Vagina (tissue), 2 donors: ENCODE measurements at places on chromosomes 1 and 21. TPM values are rescaled to one million over a fixed set of nuclear protein-coding genes. Genes with fewer than 3 reads are reported as not detected.

The TMEM240 gene
- 3.9 TPM for total RNA-seq

The SYCP1 gene
- total RNA-seq: not detected

The FCRLB gene
- not detected for total RNA-seq

The GPR161 gene
- total RNA-seq: 15.7 TPM

The PADI1 gene
- 46.4 TPM for total RNA-seq

The SLC45A3 gene
- 0.25 TPM for total RNA-seq

- H3K27me3 ChIP-seq: no peaks in the 10 kb centered on the region
- H3K27ac ChIP-seq: no peak overlapping the region
- DNase-seq: no peak
- no peaks in the 10 kb centered on the region for H3K4me1 ChIP-seq
These were observed 37.6 kb upstream of the BTG3 start for GRCh38 chr21:17650292-17650691.

- no peak overlapping the region for H3K4me3 ChIP-seq
- H3K36me3 ChIP-seq: no peaks in the 10 kb centered on the region
- no peak for DNase-seq
- no peaks in the 10 kb centered on the region for H3K4me1 ChIP-seq
These were observed 60.4 kb downstream of the RAP1GAP start for GRCh38 chr1:21608798-21609197.

- H3K36me3 ChIP-seq: no peaks in the 10 kb centered on the region
- H3K4me3 ChIP-seq: no peak overlapping the region
- H3K27me3 ChIP-seq: no peaks in the 10 kb centered on the region
- no peak overlapping the region for H3K27ac ChIP-seq
These were observed 175.1 kb downstream of the CAMTA1 start for GRCh38 chr1:6960291-6960811.

DNA sequence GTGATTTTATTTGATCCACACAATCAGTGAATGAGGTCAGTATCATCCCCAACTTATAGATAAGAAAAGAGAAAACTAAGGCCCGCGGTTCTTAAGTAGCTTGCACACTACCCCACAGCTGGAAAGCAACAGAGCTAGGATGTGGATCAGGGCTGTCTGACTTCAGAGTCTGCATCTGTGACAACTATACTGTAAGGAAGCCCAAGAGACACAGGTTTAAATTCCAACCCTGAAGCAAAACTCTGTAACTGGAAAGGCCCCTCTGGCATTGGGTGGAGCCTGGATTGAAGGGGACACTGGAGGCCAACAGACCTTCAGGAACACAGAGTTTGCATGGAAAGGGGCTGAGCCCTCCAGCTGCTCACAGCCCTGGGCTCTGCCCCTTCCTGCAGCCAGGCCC is 40.2 kb downstream of the LGR6 start:
- peaks cover 11% of the 10 kb centered on the region for H3K4me1 ChIP-seq
- H3K36me3 ChIP-seq: no peaks in the 10 kb centered on the region
- H3K27ac ChIP-seq: no peak overlapping the region
- H3K4me3 ChIP-seq: no peak overlapping the region
- H3K27me3 ChIP-seq: no peaks in the 10 kb centered on the region
- no peak for DNase-seq

DNA sequence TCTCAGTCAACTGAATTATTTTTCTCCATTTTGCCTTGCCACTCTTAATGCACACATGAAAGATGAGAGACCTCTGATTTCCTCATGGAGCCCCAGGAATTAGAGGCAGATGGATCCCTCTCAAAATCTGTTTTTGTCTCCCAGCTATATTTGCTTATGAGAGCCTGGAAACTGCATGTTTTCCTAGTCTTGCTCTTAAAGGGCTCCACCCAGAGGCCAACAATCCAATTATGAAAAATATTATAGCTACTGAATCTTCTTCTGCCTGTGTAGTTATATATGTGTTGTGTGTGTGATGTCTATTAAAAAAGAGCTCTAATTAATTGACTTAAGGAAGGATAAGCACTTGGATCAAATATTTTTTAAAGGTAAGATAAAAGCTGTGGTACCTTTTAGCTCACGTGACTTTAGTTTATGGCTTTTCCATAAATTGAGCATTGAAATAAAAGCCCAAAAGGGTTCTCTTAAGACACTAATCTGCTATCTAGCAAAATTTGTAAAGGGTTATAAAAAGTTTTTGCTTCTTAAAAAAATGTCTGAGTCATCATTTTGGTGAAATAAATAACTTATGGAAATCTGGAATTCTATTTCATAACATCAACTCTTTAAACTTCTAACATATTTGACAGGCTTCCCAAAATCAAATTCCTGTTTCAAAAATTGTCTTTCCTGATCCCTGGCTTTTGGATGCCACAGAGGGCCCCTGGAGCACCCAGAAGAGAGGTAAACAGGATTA is 31.2 kb upstream of the TSPEAR start:
- no peaks in the 10 kb centered on the region for H3K36me3 ChIP-seq
- H3K4me1 ChIP-seq: no peaks in the 10 kb centered on the region
- no peak overlapping the region for H3K27ac ChIP-seq
- no peak for DNase-seq
- H3K4me3 ChIP-seq: no peak overlapping the region

DNA sequence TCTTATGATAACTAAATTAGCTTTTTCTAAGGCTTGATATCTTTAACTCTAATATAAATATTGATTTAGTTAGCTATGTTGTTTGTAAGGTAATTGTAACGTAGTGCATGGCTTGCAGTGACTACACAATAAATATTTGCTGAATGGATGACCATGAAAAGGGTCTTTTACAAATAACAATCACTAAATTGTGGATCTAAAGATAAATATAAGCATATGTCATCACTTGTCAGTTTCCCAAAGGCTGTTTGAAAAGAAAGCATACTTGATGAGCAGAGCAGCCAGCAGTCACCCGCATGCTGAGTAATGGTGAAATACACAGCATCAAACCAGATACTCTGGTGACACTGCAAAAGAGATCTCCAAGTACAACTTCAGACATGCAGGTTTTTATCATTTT is 92.5 kb upstream of the FMN2 start:
- no peak overlapping the region for H3K4me3 ChIP-seq
- no peaks in the 10 kb centered on the region for H3K36me3 ChIP-seq
- peaks cover 8% of the 10 kb centered on the region for H3K27me3 ChIP-seq
- peaks cover 9% of the 10 kb centered on the region for H3K4me1 ChIP-seq
- no peak overlapping the region for H3K27ac ChIP-seq
- DNase-seq: no peak

- no peaks in the 10 kb centered on the region for H3K4me1 ChIP-seq
- DNase-seq: no peak
- H3K27me3 ChIP-seq: no peaks in the 10 kb centered on the region
- no peaks in the 10 kb centered on the region for H3K36me3 ChIP-seq
- no peak overlapping the region for H3K27ac ChIP-seq
These were observed 21.2 kb upstream of the EDEM3 start for GRCh38 chr1:184775885-184776284.

DNA sequence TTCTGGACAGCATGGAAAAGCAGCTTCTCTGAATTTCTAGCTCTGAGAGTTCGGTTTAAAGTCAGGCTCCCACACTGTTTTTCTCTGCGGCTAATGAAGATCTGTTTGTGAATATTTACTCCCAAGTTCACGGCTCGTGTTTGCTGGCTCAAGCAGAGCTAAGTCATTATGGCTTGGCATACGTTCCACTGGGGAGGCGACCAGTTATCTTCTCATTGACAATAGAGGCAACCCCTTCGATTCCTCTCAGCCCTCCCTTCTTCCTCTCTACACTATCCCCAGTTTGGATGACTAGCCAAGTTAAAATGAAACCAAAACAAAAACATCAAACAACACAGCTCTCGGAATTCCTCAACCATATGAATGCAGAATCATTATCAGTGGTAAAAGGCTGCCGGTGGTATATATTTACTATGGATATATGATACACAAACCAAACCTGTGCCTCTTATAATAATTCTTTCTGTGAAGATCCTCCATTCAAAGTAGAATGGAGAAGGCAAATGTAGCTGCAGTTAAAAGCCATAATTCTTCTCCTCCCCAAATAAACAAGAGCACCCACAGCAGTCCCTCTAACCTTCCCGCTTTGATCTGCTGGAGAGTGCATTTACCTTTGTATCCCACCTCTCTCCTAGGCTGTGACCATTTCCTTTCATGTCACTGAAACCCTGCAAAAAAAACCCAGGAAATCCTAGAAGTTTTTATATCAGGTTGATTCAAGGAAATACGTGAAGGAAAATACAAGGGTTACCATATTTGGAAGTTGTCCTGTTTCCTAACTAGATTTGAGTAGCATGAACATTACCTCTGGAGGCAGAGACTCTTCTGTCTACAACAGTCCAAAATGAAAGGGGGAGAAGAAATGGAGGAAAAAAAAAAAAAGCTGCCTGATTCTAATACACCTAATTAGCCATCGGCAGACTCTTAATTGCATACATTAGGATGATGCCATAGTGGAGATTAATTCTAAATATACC is 108.3 kb upstream of the USH2A start:
- H3K27me3 ChIP-seq: no peaks in the 10 kb centered on the region
- H3K4me1 ChIP-seq: no peaks in the 10 kb centered on the region
- H3K36me3 ChIP-seq: no peaks in the 10 kb centered on the region
- H3K27ac ChIP-seq: peak overlapping the region; percentile 5

GRCh38 chr1:156859523-156860112 is 701 bp upstream of the INSRR start:
- peaks cover 29% of the 10 kb centered on the region for H3K4me1 ChIP-seq
- no peak for DNase-seq
- H3K27ac ChIP-seq: peak overlapping the region; percentile 62

GRCh38 chr1:181083842-181084605 is 4.5 kb upstream of the IER5 start:
- no peaks in the 10 kb centered on the region for H3K27me3 ChIP-seq
- no peaks in the 10 kb centered on the region for H3K36me3 ChIP-seq
- H3K4me1 ChIP-seq: no peaks in the 10 kb centered on the region
- no peak for DNase-seq
- no peak overlapping the region for H3K27ac ChIP-seq

GRCh38 chr1:221993444-221993948 is 251.6 kb upstream of the DUSP10 start:
- no peaks in the 10 kb centered on the region for H3K27me3 ChIP-seq
- H3K36me3 ChIP-seq: no peaks in the 10 kb centered on the region
- no peak for DNase-seq
- no peak overlapping the region for H3K27ac ChIP-seq
- H3K4me1 ChIP-seq: peaks cover 7% of the 10 kb centered on the region
- H3K4me3 ChIP-seq: no peak overlapping the region

GRCh38 chr1:205313563-205314308 is 7.8 kb downstream of the NUAK2 start:
- no peaks in the 10 kb centered on the region for H3K27me3 ChIP-seq
- H3K4me3 ChIP-seq: no peak overlapping the region
- H3K27ac ChIP-seq: peak overlapping the region; percentile 44
- H3K4me1 ChIP-seq: peaks cover 42% of the 10 kb centered on the region

GRCh38 chr1:96370757-96371156 is 350.8 kb upstream of the PTBP2 start:
- no peak for DNase-seq
- H3K27ac ChIP-seq: no peak overlapping the region
- H3K36me3 ChIP-seq: no peaks in the 10 kb centered on the region
- H3K27me3 ChIP-seq: no peaks in the 10 kb centered on the region
- H3K4me1 ChIP-seq: no peaks in the 10 kb centered on the region

- no peaks in the 10 kb centered on the region for H3K27me3 ChIP-seq
- H3K4me3 ChIP-seq: no peak overlapping the region
- H3K36me3 ChIP-seq: no peaks in the 10 kb centered on the region
- H3K27ac ChIP-seq: peak overlapping the region; percentile 29
- DNase-seq: no peak
These were observed 10.8 kb downstream of the PLA2G2D start for GRCh38 chr1:20108366-20109123.

DNA sequence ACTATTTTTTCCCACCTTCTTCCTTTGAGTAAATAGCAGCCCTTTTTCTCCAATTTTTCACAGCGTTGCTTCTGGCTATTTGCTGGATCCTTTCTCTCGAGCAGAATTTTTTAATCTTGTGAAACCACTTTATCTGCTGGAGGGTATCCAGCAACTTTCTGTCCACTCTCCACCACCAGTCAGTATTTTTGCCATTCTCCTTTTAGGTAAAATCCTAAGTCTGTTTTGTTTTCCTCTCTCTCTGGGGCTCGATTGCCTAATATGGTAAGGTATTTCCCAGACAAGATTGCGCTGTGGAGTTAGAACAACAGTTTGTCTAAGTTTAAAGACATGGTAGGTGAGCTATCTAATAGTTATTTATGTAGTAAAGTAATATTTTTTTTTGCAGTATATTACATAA is 156.9 kb downstream of the PPP1R12B start:
- peak overlapping the region; percentile 75 for H3K27ac ChIP-seq
- H3K36me3 ChIP-seq: no peaks in the 10 kb centered on the region
- H3K4me3 ChIP-seq: no peak overlapping the region
- DNase-seq: no peak

DNA sequence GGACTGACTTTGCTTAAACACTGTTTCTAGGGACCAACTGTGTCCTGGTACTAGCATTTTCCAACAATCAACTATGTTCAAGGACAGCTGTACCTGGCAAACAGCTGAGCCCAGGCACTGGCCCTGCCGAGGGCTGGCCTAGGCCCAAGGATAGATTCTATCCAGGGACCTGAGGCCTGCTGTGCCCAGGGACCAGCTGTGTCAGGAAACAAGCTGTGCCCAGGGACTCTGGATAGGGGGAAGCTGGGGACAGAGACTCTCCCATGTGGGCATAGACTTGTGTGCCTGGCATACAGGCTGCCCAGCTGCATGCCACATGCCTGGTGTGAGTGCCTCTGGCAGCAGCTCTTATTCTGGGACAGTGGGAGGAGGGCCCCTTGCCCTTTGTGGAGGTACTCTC is 38.1 kb upstream of the POU3F1 start:
- no peak for DNase-seq
- no peaks in the 10 kb centered on the region for H3K4me1 ChIP-seq
- H3K27ac ChIP-seq: no peak overlapping the region
- H3K27me3 ChIP-seq: no peaks in the 10 kb centered on the region
- H3K36me3 ChIP-seq: no peaks in the 10 kb centered on the region
- H3K4me3 ChIP-seq: no peak overlapping the region

DNA sequence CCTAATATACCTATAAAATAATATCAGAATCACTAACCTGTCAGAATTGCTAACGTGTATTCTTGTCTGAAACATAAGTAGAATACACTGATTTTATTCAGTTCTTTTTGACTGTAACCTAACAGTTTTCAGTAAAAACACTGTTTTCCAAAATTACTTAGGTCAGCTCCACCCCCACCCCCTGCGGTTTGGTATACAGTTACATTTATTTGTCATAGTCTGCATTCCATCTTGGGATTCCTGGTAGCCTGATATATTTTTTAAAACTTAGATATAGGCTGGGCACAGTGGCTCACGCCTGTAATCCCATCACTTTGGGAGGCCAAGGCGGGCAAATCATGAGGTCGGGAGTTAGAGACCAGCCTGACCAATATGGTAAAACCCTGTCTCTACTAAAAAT is 19.8 kb upstream of the ABCD3 start:
- no peaks in the 10 kb centered on the region for H3K36me3 ChIP-seq
- H3K4me1 ChIP-seq: no peaks in the 10 kb centered on the region
- H3K27me3 ChIP-seq: no peaks in the 10 kb centered on the region
- no peak for DNase-seq
- H3K4me3 ChIP-seq: no peak overlapping the region
- H3K27ac ChIP-seq: no peak overlapping the region

- no peak overlapping the region for H3K4me3 ChIP-seq
- H3K36me3 ChIP-seq: peaks cover 37% of the 10 kb centered on the region
- DNase-seq: no peak
- peaks cover 51% of the 10 kb centered on the region for H3K4me1 ChIP-seq
- peak overlapping the region; percentile 92 for H3K27ac ChIP-seq
These were observed 43.3 kb downstream of the NID1 start for GRCh38 chr1:236021424-236022135.
